ENCODE measurements at places on chromosomes 4 and X.

DNA sequence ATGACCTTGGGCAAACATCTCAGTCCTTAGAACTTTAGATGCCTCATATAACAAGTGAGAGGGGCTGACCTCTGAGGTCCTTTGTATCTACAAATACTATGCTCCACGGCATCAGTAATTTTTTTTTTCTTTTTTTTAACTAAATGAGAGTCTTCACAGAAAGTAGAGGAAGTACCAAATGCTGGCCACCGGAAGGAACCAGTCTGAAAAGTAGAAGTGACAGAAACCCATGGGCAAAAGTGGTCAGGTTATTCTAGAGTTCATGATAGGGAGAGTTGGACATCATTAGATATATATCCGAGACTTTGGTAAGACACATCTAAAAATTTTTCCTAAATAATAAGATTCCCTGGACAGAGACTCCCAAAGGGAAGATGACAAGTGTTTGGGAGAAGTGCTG, 53.7 kb downstream of the COQ2 start:
- DNase-seq = no peak

- no peak for DNase-seq
Measured at GRCh38 chrX:38880296-38880854, 79.1 kb downstream of the MID1IP1 start.

DNA sequence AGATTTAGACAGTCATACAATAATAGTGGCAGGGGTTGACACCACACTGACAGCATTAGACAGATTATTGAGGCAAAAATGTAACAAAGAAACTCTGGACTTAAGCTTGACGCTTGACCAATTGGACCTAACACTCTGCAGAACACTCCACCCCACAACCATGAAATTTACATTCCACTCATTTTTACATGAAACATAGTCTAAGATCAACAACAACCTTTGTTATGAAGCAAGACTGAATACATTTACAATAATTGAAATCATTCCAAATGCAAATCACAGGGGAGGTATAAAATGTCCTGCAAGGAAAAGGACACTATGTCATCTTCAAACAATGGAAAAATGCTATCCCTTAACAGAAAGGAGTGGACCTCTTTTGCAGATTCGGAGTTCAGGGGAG, 4.9 kb upstream of the UGT2B10 start:
- DNase-seq = no peak

DNA sequence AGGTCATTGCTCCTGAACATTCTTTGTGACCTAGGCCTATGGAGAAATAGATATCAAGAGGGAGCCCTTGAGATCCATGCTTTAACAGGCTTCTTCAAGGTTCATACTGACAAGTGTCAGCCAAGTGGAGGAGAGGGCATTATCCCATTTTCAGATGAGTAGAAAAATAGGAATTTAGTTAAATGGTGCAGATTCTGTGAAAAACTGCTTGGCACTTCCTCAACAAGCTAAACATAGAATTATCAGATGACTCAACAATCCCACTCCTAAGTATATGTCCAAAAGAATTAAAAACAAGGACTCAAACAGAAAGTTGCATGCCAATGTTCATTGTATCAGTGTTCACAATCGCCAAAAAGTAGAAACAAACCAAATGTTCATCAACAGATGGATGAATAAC, 43.8 kb upstream of the KCNIP4 start:
- DNase-seq = no peak

DNA sequence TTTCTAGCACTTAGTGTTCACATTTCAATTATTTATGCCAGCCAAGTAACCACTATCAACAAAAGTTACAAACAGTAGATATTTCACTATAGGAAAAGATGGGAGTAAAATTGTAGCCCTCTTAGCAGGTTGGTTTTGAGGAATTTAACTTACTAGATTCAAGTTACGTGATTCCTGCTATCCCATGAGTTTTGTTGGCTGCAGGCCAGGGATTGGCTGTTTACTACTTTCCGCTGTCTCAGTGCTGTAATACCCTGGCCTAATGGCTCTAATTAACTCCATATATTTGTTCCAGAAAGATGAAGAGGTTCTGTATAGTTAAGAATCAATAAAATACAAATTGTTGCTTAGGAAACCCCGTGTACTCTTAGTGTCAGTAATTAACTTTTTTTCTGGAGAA, 55.5 kb upstream of the MAGED1 start:
- no peak for DNase-seq

- no peak for DNase-seq
Measured at GRCh38 chrX:120604361-120604782, 471 bp downstream of the MCTS1 start.

- peak; percentile 20 for DNase-seq
Measured at GRCh38 chr4:158670975-158671664, 567 bp downstream of the C4orf46 start.

DNA sequence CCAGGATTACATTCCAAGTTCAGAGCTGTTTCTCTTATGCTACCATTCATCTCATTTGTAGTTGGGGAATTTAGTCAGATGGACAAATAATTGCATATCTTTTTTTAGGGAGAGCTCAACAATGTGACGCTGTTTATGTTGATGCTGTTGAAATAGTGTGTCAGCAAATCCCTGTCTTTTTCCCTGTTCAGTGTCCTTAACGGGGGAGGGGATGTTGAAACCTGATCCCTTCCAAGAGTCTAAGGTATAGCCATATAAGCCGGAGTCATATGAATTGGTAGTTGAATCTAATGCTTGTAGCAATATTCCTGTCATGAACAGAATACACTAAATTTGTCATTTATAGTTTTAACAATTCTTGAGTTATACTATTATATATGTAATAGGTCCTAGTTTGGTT, 293.5 kb upstream of the FAT1 start:
- no peak for DNase-seq

GRCh38 chr4:185542626-185543315, 7.5 kb upstream of the PDLIM3 start:
- no peak for DNase-seq

DNA sequence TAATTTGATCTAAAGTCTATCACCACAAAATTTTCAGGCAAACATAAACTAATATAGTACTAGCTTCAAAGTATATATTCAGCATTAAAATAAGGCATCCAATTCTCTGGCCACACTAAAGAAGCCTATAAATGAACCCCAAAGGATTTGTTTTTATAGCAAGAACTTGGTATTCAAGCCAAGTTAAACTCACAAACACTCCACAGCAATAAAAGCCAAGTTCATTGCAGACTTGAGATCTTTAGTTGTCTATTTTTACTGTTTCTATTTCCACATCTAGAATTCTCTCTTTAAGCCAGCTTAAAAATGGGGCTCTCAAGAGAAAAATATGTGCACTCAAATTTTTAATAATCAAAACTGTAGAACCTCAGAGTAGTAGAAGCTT, 51.1 kb downstream of the WDFY3 start:
- no peak for DNase-seq

DNA sequence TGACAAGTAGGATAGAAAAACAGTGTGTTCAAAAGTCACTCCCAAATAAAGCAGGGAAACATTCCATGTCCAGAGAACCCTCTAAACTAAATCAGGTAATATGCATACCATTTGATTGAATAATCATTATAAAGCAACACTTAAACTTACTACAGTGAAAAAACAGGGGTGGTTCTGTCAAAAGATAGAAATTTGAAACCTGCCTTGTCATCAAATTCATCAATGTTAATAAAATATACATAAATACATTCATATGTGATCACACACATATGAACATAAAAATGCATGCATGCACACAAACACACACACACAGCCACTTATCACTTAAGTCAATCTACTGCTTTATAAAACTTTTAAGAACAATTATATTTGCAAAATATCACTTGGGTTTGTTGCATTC, 485.8 kb upstream of the TECRL start:
- no peak for DNase-seq

DNA sequence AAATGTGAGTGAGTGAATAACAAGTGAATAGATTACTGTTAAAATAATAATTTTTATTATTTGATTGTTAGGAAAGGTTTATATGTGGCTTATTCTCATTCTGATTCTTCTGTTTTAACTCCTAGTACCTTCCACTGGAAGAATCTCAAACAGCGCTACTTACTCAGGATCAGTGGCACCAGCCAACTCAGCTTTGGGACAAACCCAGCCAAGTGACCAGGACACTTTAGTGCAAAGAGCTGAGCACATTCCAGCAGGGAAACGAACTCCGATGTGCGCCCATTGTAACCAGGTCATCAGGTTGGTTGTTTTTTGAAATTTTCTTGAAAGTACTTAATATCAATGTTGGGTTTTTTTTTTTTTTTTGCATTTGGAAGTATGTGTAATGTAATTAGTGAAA, 117.6 kb upstream of the BMPR1B start:
- DNase-seq = no peak

- no peak for DNase-seq
Measured at GRCh38 chr4:42562016-42562415, 94.9 kb downstream of the ATP8A1 start.

GRCh38 chr4:10740891-10741620, 56.5 kb upstream of the CLNK start:
- no peak for DNase-seq

- no peak for DNase-seq
Measured at GRCh38 chrX:21837056-21837455, 2.4 kb upstream of the MBTPS2 start.

GRCh38 chr4:19739101-19739651, 512.5 kb upstream of the SLIT2 start:
- DNase-seq = no peak

- DNase-seq = no peak
Measured at GRCh38 chr4:83082777-83083176, 31.8 kb downstream of the PLAC8 start.

DNA sequence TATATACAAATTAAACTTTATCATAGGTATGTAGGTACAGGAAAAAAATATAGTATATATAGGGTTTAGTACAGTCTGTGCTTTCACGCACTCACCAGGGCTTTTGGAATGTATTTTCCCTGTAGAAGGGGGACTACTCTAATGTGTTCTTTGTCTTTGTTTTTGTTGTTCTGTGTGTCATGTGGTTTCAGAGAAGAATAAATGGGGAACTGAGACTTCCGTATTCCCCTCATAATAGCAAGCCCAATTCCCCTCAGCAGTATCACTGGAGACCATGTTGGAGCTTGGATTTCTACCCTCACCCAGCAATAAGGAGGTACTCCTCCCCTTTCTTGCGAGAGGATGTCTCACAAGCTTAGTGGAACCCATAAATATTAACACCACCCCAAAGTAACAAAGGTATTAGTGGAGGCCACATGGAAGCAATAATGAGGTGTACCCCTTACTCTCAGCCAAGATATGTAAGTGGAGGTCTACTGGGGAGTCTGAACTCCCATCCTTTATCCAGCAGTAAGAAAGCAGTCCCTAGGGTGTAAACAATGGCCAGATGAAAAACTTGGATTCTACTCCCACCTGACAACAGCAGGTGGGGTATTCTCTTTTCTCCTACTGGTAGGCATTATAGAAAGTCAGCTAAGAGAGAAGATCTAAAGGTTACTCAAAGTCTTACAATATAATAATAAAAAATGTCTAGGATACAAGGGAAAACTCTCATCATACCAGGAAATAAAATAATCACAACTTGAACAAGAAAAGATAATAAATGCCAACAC, 805.4 kb upstream of the GALNTL6 start:
- DNase-seq = no peak

GRCh38 chr4:176422001-176422400, 102.2 kb downstream of the SPCS3 start:
- DNase-seq = no peak

- DNase-seq = no peak
Measured at GRCh38 chr4:153107246-153107645, 97.0 kb upstream of the TRIM2 start.

GRCh38 chrX:67779099-67779498, 235.3 kb downstream of the AR start:
- no peak for DNase-seq

- no peak for DNase-seq
Measured at GRCh38 chr4:5751666-5752375, 40.8 kb downstream of the EVC start.

GRCh38 chrX:39757971-39758370, 339.8 kb downstream of the BCOR start:
- DNase-seq = no peak

DNA sequence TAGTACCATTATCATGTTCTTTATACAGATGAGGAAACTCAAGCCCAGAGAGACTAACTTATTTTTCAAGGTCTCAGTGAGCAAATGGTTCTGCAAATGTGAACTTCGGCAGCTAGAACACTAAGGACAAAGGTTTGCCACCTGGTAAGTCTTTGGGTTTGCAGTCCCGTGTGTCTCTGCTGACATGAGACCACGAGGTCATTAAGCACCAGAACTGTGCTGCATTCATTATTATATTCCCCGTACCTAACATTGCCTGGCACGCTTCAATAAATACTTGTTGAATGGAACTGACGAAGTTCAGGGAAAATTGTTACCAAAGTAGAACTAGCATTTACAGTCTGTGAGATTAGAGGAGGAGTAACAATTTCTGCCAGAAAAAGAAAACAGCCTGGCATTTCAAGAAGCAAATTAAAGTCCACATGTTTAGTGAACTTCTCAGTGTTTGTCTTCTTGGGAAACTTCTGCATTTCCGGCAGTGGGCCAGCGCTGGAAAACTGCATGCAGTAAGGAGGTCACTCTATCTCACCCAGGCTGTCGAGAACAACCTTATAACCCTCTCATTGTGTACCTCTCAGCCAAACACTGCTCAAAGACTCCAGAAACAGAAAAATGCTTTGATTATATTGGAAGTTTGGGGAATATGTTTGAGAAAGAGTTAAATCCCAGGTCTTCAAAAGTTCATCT, 67.4 kb upstream of the CPEB2 start:
- DNase-seq = no peak

GRCh38 chr4:95193391-95194224, 355.2 kb downstream of the UNC5C start:
- no peak for DNase-seq

DNA sequence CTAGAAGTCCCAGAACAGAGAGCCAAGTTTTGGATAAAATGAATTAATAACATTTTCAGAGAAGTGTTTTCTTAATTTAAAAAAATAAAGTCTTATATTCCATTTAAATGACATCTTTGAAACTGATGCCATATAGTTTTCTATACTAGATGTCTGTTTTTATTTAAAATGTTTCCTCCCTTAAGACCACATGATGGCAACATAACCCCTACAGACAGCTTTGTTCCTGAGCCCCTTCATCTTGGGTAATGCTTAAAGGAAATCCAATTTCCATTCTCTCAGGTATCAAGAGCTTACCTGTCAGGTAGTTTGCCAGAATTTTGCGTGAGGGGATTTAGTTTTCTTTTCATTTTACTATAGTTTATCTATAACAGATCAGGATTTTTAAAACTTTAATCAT, 181.4 kb upstream of the UGT8 start:
- DNase-seq = no peak

DNA sequence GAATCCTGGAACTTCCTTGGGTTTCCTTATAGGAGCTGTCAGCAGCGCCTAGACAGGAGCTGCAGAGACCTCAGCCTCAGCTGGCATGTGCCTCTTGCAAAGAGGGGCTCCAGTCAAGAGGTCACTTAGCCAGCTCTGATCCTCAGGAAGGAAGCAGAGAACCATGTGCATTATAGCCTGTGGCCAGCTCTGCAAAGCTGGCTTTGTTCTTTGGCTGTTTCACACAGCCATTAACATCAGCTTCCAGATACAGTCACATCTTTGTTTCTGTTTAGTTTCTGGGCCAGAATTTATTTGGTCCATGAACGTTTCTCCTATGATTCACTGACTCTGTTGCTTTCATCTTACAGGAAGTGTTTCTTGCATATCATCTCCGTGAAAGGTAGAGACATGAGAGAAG, 92.4 kb downstream of the CC2D2A start:
- DNase-seq = no peak

- DNase-seq = no peak
Measured at GRCh38 chr4:176333076-176333475, 13.3 kb downstream of the SPCS3 start.

- no peak for DNase-seq
Measured at GRCh38 chr4:40164459-40164858, 32.4 kb upstream of the RHOH start.

GRCh38 chr4:83248486-83248885, 36.1 kb downstream of the COQ2 start:
- DNase-seq = no peak

Data from GM12892 (cell line).